ENCODE measurements at places on chromosomes 6 and 20.

GRCh38 chr6:80348263-80348662 is 241.8 kb downstream of the BCKDHB start:
- DNase-seq = no peak

DNA sequence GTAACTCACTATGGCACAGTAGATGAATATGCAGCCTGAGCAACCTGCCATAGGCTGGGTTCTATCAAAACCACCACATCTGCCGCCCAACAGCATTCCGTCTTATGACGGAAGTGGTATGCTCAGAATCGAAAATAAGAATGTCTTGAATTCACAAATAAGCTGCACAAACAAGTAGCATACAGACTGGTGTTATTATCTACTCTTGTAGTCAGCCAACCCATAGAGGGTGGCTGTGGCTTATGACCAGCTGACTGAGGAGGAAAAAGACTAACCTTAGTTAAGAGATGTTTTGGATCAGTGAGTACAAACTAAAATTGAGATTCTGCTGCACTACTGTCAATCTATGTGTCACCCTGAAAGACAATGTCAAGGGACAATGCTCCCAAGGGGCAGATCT is 1255.1 kb upstream of the EYS start:
- no peak for DNase-seq

GRCh38 chr6:22334778-22335177 is 37.9 kb upstream of the PRL start:
- DNase-seq = no peak

- peak; percentile 61 for DNase-seq
These were observed 1.5 kb downstream of the VARS2 start for GRCh38 chr6:30915591-30915946.

DNA sequence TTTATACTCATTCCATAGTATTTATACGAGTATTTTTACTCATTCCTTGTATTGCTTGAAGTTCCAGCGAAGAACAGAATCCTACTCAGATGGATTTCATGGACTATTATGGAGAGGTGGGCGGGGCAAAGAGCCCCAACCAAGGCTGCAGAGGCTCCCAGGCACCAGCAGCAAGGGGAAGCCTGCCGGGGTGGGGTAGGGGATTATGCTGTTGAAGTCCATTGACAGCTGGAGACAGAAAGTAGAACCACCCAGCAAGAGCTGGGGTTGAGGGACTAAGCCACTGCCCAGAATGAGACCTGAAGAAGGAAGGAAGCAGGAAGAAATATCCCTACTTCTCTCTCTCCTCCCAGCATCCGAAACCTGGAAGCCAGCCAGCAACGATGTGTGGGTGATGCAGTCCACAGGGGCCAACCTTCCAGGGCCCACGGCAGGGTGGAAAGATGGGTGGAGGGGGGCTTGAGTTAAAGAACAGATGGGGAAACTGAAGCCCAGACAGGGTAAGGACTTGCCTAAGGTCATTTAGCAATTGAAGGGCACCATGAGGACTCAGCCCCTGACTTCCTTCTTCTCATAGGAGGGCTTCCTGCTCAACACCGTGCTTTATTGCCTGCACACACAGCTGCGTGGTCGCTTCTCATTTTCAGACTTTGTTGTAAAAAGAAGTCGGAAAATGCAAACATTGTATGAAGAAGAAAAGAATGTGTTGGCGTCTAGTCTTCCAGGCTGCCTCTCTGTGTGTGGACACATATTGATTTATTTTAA is 18.3 kb upstream of the GTSF1L start:
- DNase-seq = peak; percentile 58

- DNase-seq = no peak
These were observed 47.4 kb downstream of the BMP6 start for GRCh38 chr6:7773322-7773721.

DNA sequence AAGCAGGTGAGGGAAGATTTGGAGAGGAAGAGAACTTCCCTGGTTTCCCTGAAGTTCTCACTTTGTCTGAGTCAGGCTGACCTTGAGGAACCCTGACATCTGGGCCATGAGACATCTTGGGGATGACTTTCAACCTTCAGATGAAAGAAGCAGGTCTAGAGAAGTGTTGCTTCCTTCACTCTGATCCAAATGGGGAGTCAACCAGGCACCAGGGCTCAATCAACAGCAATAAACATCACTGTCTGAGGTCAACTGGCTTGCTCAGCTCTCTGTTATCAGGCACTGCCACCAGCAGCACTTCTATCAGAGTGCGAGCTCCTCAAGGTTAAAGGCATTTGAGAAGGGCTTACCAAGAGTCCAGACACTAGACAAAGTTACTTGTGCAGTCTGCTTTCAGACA is 6.3 kb downstream of the ACOT8 start:
- no peak for DNase-seq

DNA sequence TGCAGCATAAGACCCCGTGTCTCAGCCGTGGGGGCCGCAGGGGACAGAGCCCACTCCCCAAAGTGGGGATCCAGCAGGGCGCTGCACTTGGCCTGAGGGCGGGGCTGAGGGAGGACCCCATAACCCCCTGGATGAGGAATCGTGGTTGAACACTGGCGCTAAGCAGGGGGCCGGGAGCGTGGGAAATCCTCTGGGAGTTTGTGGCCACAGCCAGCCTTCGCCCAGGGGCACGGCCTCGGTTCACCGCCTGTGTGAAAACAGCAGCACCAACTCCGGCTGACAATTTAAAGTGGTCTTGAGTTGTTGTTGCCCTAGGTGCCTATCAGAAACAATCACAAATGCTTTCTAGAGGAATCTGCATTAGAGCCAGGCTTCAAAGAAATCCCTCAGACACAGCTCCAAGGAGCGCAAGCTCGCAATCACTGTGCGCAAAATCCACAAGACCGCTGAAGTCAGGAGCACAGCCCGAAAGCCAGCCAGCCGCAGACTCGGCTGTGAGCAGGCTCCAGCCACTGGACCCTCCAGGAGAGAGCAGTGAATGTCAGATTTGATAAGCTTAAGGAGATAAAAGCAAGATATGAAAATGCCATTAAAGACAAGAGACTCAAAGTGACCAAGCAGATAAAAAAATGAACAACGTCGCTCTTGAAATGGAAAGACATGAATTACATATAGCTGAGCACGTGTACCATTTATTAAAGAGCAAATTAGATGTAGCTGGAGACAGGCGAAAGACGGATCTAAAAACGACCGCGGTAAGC is 10.9 kb upstream of the RPS6KA2 start:
- DNase-seq = no peak

GRCh38 chr20:51393571-51393970 is 148.9 kb downstream of the NFATC2 start:
- no peak for DNase-seq

GRCh38 chr6:12270551-12271230 is 19.5 kb upstream of the EDN1 start:
- DNase-seq = no peak

- no peak for DNase-seq
These were observed 977 bp upstream of the SLC22A2 start for GRCh38 chr6:160259598-160259997.

DNA sequence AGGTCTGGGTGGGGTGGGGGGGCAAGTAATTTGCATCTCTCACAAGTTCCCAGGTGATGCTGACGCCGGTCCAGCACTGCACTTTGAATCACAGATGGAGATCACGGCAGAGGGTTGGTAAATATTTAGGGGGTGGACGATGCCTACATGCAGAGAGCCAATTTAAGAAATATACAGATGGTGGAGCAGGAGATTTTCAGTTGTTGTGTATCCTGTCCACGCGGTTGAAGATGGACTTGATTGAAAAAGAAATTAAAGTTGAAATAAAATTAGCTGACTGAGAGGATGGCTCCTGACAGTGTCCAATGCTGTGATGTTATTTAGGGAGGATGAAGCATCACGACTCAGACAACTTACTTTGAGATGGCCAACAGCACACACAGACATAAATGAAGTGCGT is 74.6 kb downstream of the PHACTR3 start:
- no peak for DNase-seq

DNA sequence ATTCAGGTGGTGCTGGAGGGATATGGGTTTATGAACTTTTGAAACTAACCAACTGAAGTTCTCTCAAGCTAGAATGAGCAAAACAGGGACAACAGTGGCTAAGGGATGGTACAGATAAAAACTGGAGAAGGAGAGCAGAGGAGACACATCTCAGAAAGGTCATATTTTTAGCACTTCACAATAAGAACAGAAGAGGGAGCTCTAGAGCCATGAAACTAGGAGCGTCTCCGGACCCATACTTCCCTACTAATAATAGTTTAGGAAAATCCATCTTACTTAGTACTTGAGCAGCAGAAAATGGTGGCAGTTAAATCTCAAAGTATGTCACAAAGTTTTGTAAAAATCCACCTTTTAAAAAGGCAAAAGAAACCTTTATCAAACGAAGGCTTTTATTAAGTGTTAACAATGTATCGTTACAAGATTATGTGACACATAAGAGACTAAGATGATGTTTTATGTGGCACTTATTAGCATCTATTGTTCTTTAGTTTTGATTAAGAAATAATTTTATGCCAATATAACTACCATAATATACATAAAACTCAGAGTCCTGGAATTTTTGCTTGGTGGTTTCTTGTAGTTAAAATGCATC is 278.6 kb downstream of the TBC1D32 start:
- peak; percentile 35 for DNase-seq

- DNase-seq = no peak
These were observed 149.3 kb downstream of the SLC24A3 start for GRCh38 chr20:19361790-19362189.

DNA sequence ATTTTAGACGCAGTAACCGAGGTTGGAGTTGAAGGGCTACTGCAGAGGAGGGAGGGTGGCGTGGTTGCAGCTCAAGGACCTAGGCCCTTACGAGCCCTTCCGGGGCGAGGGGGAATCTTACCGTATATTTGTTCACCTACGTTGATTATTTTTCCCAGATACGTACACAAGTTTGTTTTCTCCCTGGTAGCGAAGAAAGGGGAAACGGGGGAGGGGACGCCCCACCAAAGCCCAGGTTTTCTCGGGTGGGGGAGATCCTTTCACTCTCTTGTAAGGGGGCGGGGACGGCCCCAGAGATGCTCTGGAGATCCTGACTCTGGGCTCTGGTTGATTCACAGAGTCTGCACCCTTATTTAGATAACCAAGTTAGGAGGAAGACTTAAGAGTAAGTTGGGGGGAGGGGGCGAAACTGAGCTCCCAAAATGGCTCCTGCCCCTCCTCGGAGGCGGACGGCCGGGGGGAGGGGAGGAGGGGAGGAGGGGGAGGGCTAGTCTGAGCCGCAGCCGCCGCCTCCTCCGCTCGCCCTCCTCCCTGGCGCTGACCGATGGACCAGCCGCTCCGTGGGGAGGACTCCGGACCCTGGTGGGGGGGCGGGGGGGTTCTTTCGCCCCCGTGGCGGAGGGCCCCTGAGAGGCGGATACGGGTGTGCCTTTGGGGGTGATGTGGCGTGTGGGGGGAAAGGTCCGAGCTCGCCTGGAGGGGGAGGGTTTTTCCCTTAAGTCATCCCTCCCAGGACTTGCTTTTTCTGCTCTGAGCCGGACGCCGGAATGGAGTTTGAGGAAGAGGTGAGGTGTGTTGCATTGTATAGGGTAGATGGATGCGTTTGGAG is 2.2 kb downstream of the BRD2 start:
- DNase-seq = peak; percentile 87

GRCh38 chr6:168131464-168132415 is 52.7 kb upstream of the FRMD1 start:
- no peak for DNase-seq

DNA sequence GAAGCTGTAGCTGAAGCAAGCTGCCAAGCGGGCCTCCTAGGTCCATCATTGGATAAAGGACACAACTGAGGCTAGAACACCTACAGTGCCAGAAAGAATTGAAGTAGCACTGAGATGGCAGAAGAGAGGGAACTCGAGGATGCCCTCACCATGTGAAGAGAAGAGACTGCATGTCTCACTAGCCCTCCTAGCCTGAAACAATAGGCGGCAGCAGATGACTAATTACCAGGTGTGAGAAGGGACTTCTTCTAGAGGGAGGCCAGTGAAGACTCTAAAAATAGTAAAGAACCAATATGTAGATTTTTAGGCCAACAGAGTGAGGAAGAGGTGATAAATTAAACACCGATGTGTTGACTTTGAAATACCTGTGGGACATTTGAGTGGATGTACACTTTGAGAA is 50.3 kb downstream of the LGSN start:
- DNase-seq = no peak

- DNase-seq = no peak
These were observed 17.9 kb downstream of the CUL9 start for GRCh38 chr6:43199912-43200311.

DNA sequence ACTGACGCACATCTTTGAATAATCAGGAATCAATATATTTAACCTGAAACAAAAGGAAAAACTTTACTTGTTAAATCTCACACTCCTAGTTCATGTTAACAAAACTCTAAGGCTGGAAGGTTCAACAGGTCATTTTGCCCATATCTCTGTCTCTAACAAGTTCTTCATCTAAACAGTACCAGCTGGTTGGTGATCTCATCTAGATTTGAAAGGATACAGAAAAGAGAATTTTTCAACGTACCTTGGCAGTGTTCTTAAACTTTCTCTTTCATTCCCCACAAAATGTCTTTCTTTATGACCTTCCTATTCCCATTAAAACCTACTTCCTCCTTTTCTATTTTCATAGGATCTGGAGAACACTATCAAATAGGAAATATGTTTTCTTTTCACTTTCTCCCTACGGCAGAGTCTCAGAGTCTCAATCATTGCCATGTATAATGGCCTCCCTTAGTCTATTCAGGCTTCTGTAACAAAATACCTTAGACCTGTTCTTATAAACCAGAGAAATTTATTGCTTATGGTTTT is 111.3 kb downstream of the TBX18 start:
- DNase-seq = no peak

- no peak for DNase-seq
These were observed 63.7 kb downstream of the PTPRK start for GRCh38 chr6:128456510-128457230.

DNA sequence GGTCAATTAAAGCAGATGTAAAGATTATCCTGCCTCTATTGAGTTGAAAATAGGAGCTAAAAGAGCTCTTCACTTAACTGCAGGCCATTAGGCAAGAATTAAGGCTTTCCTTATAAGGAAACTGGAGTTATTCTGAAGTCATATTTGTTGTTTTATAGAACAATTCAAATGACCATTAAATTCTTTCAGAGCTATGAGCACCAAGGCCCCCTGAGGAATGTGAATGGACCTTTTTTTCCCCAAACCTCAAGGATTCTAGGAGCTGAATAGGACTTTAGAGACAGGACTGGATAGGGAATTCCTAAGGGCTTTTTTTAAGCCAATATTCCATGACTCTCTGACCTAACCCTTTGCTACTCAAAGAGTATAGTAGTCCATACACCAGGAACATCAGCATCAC is 565.7 kb upstream of the BTBD3 start:
- DNase-seq = no peak

DNA sequence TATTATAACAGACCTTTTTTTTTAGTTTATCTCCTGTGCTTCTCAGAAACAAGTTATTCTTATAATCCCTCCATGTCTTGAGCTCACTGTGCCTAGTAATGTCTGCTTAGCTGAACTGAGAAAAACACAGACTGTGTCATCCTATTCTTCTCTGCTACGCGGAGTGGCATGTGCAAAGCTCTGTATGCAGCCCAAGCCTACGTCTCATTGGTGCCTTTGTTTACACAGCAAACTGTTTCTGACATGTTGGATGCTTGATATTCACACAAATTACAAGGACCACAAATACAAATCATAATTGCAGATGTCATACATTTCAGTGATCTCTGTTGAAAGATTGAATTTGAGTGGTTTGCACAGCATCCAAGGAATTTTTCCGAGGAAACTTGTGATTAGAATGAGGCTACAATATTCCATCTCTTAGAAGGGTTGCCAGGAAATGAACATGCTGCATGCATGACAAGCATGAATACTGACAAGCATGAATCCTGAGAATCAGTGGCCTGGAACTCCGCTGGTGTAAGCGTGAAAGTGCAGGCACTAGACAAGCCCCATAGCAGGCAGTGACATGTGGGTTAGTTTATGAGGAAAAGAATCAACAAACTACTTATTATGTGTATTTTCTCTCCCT is 128.4 kb upstream of the SGK1 start:
- DNase-seq = peak; percentile 18
